Omental fat pad (tissue), 4 donors: ENCODE measurements at places on chromosomes 13 and 19.

DNA sequence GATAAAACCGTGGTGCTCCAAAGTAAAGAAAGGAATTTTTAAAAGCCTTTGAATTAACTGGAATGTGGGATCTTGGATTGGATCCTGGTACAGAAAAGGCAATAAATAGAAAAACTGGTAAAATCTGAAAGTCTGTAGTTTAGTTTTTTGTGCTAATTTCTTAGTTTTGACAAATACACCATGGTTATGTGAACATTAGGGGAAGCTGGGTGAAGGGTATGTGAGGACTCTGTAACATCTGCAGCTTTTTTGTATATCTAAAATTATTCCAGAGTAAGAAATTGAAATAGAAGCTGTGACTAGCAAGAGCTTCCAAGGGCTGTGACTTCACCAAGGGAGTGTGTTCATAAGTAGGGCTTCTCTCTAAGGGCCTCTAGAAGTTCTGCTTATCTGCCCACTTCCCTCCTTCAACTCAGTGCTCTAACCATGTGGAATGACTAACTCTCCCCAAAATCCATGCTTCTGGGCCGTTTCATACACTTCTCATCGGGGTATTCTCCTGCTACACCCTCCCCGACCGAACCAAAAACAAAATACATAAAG lies 26.5 kb downstream of the ARHGAP35 start:
- no peak for DNase-seq

GRCh38 chr13:104571161-104571892 lies 1505.1 kb upstream of the SLC10A2 start:
- no peak for DNase-seq

DNA sequence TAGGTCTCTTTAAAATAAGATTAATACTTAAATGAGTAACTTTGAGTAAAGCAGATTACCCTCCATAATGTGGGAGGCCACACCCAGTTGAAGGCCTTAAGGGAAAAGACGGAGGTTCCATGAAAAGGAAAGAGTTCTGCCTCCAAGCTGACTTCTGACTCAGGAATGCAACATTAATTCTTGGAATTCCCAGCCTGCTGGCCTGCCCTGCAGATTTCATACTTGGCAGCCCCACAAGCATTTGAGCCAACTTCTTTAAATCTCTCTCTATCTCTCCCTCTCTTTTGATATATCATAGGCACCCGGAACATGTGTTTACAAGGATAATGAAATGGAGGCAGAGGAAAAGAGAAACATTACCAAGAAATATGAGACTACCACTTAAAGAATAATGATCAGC lies 902.3 kb upstream of the MIR17HG start:
- DNase-seq = no peak

- DNase-seq = no peak
Observed at GRCh38 chr19:33456076-33456844, 65.3 kb downstream of the PEPD start.

DNA sequence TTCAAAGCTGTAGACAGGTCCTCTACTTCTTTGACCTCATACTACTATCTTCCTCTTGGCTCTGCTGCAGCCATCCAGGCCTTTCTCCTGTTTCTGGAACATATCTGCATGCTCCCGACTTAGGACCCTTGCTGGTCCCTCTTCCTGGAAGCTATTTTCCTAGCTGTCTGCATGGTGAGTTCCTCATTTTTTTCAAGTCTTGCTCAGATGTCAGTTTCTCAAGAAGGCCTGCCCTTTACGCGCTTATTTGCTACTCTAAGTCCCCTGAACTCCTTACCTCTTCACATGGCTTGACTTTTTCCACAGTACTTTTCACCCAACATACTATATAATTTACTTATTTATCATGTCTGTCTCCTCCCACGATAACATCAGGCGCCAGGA lies 31.4 kb downstream of the DNAJC3 start:
- DNase-seq = no peak

DNA sequence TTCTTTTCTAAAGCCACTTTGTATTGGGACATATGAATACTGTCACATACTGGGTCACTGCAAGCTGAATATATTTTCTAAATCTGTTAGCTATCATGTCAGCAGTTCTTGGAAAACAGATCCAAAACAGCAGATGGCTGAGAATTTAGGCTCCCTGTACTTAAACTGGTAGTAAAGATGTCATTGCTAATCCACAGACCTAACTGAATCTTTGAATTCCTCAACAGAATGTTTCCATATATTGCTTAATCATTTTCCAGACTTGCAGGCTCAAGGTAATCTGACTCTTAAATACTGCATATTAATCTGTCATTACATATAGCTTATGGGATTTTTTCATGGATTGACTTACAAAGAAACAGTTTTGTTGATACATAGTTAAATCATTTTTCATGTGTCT lies 639.0 kb upstream of the KLHL1 start:
- no peak for DNase-seq

DNA sequence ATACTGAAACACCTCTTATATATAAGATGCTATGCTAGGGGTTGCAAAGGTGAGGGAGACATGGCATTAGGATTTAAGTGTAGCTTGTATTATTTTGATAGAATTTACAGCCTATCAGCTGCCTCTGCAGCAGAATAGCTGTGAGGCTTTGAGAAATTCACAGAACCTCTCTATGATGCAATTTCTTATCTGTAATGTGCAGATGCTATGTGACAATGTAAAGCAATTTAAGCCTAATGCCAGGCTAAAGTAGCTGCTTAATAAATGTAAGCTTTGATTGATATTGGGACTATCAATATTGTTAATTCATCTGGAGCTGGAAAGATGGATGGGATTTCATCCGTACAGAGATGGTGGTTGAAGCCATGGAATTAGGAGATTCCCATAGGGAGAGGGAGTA lies 1.6 kb downstream of the ADGRE3 start:
- no peak for DNase-seq

DNA sequence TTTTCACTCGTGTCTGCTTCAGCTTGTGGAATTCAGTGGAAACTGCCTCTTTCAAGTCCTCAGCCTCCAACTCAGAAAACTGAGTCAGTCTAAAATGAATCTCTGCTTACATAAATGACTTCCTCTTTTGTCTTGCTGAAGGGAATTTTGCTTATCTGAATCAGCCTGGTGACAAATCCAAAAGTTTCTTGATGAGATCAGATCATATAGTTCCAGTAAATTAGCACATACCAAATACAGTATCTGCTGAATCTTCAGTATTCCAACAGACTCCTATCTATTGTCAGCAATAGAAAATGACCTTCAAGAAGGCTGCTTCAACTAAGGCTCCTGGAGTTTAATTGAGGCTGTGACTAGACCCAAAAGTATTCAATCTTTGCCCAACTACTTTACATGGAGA lies 290.0 kb downstream of the MZT1 start:
- DNase-seq = no peak

GRCh38 chr19:42200116-42200715 lies 17.3 kb downstream of the DEDD2 start:
- DNase-seq = no peak

DNA sequence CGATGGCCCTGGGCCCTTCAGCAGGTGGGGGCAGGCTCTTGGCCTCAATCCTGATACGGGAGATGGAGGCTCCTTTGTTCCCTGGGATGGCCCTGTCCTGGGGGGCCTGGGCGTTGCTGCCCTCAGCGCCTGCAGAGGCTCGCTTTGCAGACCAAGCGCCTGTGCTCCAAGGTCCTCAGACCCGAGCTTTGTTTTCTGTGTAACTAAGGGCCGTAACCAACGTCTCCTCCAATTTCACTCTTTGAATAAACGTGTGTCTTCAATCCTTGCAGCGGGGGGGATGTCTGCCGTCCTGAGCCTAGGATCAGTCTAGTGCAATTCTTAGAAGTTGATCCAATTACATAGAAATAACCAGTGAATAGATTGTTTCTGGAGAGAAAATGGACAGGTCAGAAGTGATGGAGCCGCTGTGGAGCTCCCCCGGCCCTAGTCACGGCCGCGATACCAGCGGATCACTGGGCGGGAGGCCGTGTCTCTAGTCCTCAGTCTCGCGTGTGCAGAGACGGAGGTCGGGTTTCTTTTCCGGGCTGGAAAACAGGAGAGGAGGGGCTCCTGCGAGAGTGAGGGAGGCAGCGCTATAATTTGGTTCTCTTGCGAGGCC lies 5.3 kb downstream of the PTBP1 start:
- DNase-seq = no peak

DNA sequence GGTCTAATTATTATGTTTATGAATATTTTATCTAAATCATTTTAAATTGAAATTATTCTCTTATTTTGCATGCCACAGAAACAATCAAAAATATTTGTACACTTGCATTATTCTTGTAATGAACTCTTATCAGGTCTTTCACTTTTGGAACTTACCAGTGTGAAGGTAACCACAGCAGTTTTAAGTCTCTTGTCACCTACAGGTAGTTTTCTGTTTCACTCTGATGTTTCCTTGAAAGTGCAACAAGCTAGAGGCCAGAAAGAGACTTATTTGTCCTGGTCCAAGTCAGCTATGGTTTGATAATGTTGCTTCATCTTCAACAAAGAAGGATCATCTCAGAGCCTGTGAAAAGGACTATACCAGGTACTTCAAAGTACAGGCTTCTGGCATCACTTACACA lies 133.4 kb upstream of the NBEA start:
- no peak for DNase-seq

GRCh38 chr13:44974056-44974793 lies 15.0 kb downstream of the NUFIP1 start:
- no peak for DNase-seq

DNA sequence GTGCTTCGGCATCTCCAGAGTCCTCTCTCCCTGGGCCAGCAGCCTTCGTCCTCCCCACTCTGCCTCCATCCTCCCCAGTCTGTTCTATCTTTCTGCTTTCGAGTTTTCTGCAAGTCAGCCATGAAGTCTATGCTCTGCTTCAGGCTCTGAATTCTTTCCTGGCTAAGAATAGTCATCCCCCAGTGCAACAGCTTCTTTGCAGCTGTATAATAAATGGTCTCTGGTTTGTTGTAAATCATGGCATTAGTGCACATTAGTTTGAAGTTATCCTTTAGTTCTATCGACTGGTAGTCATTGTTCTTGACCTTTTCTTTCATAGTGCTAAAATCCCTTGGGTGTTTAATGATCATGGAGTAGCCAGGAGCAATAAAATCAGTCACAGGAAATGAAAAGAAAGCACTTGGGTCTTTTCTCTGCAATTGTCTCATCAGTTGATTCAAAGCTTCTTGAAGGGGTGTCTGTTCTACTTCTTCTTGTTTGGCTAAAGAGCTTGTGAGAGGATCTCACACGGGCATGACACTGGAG lies 46.2 kb upstream of the SOX21 start:
- no peak for DNase-seq

DNA sequence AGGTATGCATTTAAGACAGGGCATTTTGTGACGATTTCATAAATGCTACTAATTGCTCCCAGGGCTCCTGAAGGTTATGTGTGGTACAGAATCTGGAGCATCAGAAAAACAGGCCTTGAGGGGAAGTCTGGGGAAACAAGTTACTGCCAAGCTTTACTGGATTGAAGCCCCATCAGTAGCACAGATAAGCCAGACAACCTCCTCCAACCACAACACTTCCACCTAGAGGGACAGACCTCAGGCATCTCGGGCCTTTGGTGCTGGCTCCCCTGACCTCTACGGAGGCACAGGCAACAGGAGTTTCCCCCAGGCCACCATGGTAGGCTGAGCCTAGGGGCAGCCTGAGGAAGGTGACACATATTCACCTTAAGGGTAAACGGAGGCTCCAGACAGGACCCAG lies 54.1 kb downstream of the ABCC4 start:
- DNase-seq = no peak

DNA sequence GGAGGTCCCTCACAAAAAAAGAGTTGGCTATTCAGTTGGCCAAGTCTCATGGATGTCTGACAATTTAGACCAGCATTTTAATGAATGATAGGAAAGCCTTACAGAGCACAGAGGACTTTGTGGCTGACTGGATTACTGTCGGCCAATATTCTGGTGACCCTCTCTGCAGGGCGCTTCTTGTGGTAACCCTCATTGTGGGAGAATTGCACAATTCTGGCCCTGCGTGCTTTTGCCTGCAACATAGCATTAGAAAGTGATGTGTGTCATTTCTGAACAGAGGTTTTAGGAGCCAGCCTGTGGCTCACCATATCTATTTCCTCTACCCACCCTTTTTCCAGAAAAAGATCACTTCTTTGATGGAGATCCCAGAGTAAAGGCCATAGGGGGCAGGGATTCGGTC lies 71.4 kb downstream of the EFNB2 start:
- no peak for DNase-seq

GRCh38 chr13:61738236-61738750 lies 322.6 kb upstream of the PCDH20 start:
- DNase-seq = no peak

DNA sequence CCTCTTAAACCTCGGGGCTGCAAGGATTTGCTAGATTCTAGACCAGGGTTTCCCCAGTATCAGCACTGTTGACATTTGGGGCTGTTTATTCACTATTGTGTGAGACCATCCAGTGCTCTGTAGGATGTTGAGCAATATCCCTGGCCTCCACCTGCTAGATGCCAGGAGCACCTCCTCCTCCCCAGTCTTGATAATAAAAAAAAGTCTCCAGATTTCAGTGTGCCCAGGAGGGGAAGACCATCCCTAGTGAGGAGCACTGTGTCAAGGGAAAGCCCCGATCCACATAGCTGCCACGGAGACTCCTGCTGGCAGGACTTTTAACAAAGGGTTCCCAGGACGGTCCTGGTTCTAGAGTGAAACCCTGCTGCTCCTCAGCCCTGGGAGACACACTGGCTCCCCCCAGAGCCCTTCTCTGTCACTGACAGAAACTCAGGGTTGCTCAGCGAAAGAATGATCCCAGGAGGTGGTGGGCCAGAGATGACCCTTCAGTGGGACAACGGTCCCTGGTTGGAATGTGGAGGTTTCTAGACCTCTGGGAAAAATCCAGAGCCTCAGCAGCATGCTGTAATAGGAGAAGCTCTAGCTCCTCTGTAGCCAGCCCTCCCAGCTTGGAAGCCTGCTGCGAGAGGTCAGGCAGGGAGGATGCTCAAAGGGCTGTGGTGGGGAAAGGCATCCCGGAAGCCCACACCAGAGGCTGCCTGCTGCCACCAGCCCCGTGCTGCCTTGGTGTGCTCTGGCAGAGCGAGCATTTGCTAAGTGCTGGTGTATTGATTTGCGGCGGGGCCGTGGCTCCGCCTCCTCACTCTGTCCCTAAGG lies 20.3 kb downstream of the LYL1 start:
- DNase-seq = no peak

GRCh38 chr13:37443538-37443937 lies 155.0 kb downstream of the POSTN start:
- no peak for DNase-seq

- no peak for DNase-seq
Observed at GRCh38 chr13:51590231-51590970, 6.1 kb downstream of the WDFY2 start.

DNA sequence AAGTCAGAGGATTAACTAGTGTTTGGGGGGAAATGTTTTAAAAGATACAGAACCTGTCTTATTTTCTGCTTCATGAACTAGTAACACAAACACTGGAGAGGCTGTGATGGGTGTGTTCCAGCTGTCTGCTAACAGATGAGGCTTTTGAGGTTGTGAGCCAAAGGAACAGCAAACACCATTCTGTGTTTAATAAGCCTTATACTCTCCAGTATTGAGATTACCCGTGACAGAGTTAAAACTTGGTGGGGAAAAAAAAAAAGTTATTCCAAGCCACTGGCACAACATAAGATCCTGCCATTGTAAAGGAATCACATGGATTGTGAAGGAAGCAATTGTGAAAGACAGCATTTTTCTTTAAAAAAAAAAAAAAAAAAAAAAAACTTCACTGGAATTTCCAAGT lies 48.4 kb downstream of the KCTD12 start:
- DNase-seq = no peak

GRCh38 chr19:34232566-34233481 lies 21.5 kb upstream of the GARRE1 start:
- no peak for DNase-seq
